LHCN-M2 (cell line): ENCODE measurements at places on chromosomes 1 and 21.
A peak's percentile ranks its signal among the peaks of the same experiment; 100 is the strongest.

GRCh38 chr21:43949499-43950208 is 62.5 kb upstream of the TRAPPC10 start:
- no peak for DNase-seq

GRCh38 chr1:89098857-89099256 is 27.1 kb downstream of the GBP2 start:
- no peak for DNase-seq

- no peak for DNase-seq
Measured at GRCh38 chr1:86993269-86993985, 79.0 kb downstream of the HS2ST1 start.

DNA sequence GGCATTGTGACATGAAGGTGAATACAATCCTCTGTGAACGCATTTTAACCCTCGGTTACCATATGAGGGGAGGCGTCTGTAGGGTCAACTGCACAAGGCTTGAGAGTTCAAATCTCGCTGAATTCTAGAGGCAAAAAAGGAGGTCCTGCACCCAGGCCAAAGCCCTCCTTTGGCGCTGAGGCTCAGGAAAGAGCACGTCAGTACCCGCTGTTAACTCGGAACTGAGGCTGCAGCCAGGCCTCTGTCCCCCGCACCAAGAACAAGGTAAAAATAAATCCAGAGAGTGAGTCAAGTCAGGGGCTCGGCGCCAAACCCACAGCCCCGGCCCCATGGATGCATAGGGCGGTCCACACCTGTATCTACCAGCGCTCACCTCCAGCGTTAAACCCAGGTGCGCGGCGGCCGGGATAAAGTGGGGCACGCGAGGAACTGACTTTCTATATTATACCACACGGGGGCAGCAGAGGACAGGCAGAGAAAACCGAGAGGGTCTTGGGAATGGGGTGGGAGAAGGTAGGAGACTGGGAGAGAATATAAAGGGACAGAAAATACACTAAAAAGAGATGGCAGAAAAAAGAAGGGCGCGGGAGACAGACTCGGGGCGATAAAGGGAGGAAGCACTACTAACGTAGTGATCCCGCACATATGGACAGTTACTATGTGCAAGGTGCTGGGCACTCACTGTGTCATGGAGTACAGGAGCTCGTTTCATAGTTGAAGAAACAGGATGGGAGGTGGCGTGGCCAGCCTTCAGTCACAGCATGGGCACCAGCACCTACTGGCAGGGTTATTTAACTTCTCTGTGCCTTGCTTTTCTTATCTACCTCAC is 54.9 kb downstream of the DMRTA2 start:
- DNase-seq: peak; percentile 13

- peak; percentile 49 for DNase-seq
Measured at GRCh38 chr21:33367309-33367973, 35.8 kb upstream of the IFNGR2 start.

- DNase-seq: peak; percentile 23
Measured at GRCh38 chr1:43545695-43546387, 15.2 kb downstream of the PTPRF start.

DNA sequence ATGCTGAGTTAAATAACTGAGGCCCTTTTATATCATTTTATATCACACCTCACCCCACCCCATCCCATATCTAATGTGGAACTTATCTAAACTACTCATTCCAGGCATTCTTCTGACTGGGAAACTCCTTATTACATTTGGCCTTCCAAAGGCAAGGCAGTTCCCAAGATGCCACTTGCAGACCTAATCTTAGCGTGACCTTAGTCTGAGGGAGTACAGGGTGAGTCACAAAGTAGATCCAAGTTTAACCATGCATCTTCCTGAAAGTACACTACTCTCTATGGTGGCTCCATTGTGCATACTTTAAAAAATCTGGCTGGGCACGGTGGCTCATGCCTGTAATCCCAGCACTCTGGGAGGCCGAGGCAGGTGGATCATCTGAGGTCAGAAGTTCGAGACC is 353.6 kb upstream of the C1orf87 start:
- peak; percentile 52 for DNase-seq

- peak; percentile 36 for DNase-seq
Measured at GRCh38 chr1:204198348-204199340, 2.4 kb upstream of the KISS1 start.

DNA sequence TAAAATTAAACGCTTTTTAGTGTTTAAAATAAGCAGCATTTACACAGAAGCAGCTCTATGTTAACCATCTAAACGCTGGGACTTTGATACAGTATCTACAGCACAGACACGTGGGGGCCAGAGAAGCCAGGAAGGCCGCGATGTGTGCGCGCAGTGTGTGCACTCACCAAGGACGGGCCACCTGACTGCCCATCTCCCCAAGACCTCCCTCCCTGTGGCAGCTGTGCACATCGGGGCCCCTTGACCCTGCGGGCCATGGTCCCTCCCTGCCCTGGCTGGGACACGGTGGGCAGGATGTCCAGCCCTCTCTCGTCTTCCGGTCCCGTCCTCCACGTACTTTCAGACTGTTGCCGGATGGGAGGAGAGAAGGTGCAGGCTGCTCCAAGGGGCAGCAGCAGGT is 4.2 kb downstream of the TAS1R3 start:
- DNase-seq: no peak

- DNase-seq: no peak
Measured at GRCh38 chr1:171081763-171082201, 8.9 kb upstream of the FMO3 start.

GRCh38 chr1:1616045-1616790 is 918 bp downstream of the MIB2 start:
- no peak for DNase-seq

- no peak for DNase-seq
Measured at GRCh38 chr1:85363521-85363920, 87.1 kb upstream of the BCL10 start.

GRCh38 chr21:45611296-45611695 is 32.2 kb upstream of the PCBP3 start:
- DNase-seq: no peak

- no peak for DNase-seq
Measured at GRCh38 chr1:204442376-204443259, 31.0 kb upstream of the PPP1R15B start.

- no peak for DNase-seq
Measured at GRCh38 chr1:151549199-151549598, 9.1 kb downstream of the TUFT1 start.
